ENCODE measurements at places on chromosomes 1 and 21. TPM values are rescaled to one million over a fixed set of nuclear protein-coding genes. Genes with fewer than 3 reads are reported as not detected.

Gene RGS5
- 2.8 TPM for total RNA-seq

Gene ZNF644
- total RNA-seq: 57.7 TPM

Gene RO60
- total RNA-seq: 70.9 TPM

GRCh38 chr21:42913476-42913875, 12.0 kb downstream of the ERVH48-1 start:
- no peaks in the 10 kb centered on the region for H3K27me3 ChIP-seq
- H3K27ac ChIP-seq: no peak overlapping the region
- no peaks in the 10 kb centered on the region for H3K4me1 ChIP-seq

DNA sequence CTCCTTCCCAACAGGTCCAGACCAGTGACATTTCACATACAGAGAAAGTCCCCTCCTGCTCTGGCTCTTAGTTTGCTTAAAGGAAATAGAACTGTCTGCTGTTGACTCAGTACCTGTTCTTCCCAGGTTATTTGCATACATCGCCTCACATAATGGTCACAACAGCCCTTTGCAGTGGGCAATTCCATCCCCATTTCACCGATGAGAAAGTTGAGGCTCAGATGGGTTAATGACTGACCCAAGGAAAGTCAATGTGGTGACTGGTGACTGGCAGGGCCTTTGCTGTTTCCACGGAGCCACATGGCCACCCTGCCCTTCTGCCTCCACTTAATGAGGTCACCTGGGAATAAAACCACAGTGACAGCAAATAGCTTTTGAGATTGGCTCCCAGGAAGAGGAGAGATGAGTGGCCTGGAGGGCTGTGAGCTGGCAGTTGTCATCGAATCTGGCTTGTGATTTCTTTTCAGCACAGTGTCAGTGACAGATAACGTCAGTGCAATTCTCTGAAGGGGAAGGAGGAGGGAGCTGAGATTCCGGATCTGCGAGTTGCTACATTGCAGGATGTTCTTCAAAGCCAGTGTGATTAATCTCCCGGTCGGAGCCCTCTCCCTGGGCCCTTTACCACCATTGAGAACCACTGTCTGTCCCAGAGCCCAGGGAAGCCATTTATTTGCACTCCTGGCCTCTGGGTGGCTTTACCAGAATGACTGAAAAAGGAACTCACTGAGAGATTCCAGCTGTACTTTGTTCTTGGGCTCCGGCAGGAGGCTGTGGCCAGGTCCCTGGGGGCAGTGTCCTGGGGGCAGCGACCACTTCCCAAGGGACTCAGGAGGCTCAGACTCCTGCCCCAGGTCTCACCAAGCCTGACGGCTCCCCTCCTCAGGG, 117.2 kb downstream of the CNIH3 start:
- peaks cover 25% of the 10 kb centered on the region for H3K4me1 ChIP-seq
- H3K36me3 ChIP-seq: no peaks in the 10 kb centered on the region
- H3K4me3 ChIP-seq: no peak overlapping the region
- no peak overlapping the region for H3K27ac ChIP-seq
- no peak for DNase-seq

- H3K27ac ChIP-seq: no peak overlapping the region
- no peak overlapping the region for H3K4me3 ChIP-seq
- H3K36me3 ChIP-seq: no peaks in the 10 kb centered on the region
- peaks cover 3% of the 10 kb centered on the region for H3K4me1 ChIP-seq
- H3K27me3 ChIP-seq: no peaks in the 10 kb centered on the region
Measured at GRCh38 chr1:223083831-223084230, 59.2 kb downstream of the TLR5 start.

DNA sequence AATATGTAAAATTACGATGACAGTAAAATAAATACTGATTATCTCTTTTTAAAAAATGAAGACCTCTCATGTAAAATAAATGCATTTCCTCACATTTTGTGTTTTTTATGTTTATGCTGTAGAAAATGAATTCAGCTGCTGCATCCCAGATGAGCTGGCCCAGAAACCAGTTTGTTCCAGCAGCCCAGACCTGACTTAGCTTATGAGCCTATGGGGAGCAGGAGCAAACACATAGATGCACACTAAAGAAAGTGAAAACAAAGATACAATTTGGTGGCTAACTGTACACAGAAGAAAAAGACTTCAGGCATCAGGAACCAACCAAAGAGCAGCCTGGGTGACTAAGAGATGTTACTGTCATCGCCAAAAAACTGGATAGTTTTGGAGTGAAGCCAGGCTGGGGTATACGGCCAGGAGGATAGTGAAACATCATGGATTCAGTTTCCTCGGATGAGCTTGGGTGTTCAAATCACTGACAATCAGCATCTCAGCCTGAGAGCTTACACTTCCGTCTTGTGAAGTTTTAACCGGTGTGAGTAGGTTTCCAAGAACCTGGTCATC, 113.9 kb upstream of the BACE2 start:
- no peaks in the 10 kb centered on the region for H3K4me1 ChIP-seq
- H3K27ac ChIP-seq: no peak overlapping the region

GRCh38 chr21:42250422-42251403, 31.8 kb downstream of the ABCG1 start:
- no peak for DNase-seq
- H3K27me3 ChIP-seq: peaks cover 11% of the 10 kb centered on the region
- no peak overlapping the region for H3K4me3 ChIP-seq

DNA sequence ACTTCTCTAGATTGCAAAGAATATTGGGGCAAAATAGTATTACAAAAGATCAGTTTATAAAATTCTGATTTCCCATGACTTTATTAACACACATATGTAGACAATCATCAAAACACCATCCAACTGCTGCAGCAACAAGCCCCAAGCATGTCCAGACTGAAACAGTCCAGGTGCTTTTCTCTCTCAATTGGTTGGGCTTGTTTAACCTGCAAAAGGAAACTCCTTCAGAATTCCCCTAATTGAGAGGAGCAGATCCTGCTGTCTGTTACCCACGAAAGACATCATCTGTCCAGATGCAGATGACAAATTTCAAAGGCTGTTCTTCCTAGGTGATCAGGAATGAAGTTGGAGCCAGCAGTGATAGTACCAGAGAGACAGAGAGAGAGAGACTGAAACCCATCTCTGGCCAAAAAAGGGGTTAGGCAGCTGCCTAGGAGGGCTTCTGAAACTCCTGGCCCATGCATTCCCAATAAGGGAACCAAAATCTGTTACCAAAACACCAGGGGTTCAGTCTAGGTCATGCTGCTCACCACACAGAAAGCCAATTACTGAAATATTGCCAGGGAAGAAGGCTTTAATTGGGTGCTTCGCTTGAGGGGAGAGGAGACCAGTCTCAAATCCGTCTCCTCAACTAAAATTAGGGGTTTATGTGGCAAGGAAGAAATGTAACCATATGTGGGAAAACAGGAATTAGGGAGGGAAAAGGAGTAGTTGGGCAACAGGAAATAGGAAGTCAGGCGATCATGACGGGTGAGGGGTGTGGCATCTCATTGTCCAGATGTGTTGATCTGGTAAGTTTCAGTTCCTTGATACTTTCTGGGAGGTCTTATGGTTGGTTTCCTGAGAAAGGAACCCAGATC, 34.7 kb upstream of the RGL1 start:
- no peak for DNase-seq
- no peaks in the 10 kb centered on the region for H3K4me1 ChIP-seq
- no peak overlapping the region for H3K27ac ChIP-seq
- no peaks in the 10 kb centered on the region for H3K27me3 ChIP-seq

DNA sequence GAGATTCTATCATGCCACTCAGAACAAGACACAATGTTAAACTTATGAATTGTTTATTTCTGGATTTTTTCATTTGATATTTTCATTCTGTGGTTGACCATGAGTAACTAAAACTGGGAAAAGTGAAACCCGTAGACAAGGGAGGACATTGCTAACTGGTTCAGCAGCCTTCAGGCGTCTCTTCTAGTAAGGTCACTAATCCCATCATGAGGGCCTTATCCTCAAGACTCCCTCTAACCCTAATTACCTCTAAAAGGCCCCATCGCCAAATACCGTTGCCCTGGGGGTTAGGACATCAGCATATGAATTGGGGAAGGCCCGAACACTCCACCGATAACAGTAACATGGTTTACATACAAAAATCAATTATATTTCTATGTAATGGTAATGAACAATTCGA, 247.6 kb downstream of the TM2D1 start:
- no peak for DNase-seq
- no peaks in the 10 kb centered on the region for H3K36me3 ChIP-seq
- no peak overlapping the region for H3K27ac ChIP-seq
- no peak overlapping the region for H3K4me3 ChIP-seq

GRCh38 chr1:206905295-206906164, 8.3 kb downstream of the IL24 start:
- peaks cover 58% of the 10 kb centered on the region for H3K36me3 ChIP-seq
- H3K27ac ChIP-seq: peak overlapping the region; percentile 62
- DNase-seq: peak; percentile 73
- peak overlapping the region; percentile 57 for H3K4me3 ChIP-seq
- peaks cover 3% of the 10 kb centered on the region for H3K27me3 ChIP-seq
- peaks cover 39% of the 10 kb centered on the region for H3K4me1 ChIP-seq

- no peak for DNase-seq
- H3K27me3 ChIP-seq: no peaks in the 10 kb centered on the region
- no peak overlapping the region for H3K4me3 ChIP-seq
- no peaks in the 10 kb centered on the region for H3K36me3 ChIP-seq
Measured at GRCh38 chr1:247448107-247448791, 9.7 kb downstream of the OR2B11 start.

DNA sequence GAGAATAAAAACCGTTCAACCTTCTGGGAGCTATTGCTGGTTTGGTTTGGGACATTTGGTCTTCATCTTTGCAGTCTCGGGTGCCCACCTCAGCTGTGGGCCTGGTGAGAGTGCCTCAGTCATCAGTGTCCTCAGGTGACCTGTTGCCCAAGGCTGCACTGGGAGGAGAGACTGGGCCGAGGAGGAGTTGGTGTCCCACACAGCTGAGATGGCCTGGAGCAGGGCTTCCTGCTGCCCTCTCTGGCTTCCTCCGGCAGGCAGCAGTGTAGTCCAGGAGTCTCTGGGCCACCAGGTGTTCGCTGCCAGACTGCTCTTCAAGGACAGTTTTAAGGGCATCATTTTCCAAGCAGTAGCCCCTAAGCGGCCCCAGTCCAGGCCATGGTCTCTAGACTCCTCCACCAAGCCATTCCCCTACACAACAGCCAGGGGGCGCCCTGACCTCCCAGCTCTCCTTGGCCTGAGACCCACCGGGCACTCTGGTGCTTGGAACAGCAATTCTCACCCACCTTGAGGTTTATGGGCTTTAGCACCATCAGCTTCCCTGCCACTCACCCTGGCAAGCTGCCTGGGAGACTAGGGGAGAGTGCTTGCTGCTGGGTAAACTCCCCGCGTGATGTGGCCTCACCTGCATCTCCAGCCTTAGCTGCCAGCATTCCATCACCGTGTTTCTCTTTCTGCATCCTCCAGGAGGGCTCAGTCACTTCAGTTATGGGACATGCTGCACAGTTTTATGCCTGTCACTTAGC, 9.1 kb upstream of the SYTL1 start:
- no peak overlapping the region for H3K4me3 ChIP-seq
- peak overlapping the region; percentile 60 for H3K27ac ChIP-seq
- DNase-seq: peak; percentile 85
- H3K4me1 ChIP-seq: peaks cover 28% of the 10 kb centered on the region

- peak; percentile 90 for DNase-seq
- no peak overlapping the region for H3K4me3 ChIP-seq
- peaks cover 4% of the 10 kb centered on the region for H3K27me3 ChIP-seq
- H3K27ac ChIP-seq: no peak overlapping the region
- H3K4me1 ChIP-seq: peaks cover 7% of the 10 kb centered on the region
Measured at GRCh38 chr1:25520446-25521061, 22.9 kb upstream of the LDLRAP1 start.

- H3K27ac ChIP-seq: no peak overlapping the region
- H3K27me3 ChIP-seq: no peaks in the 10 kb centered on the region
- H3K36me3 ChIP-seq: no peaks in the 10 kb centered on the region
- no peak for DNase-seq
- peak overlapping the region; percentile 75 for H3K4me3 ChIP-seq
Measured at GRCh38 chr1:27361044-27361402, 5.7 kb downstream of the MAP3K6 start.

- H3K4me3 ChIP-seq: no peak overlapping the region
- no peaks in the 10 kb centered on the region for H3K27me3 ChIP-seq
- H3K4me1 ChIP-seq: peaks cover 4% of the 10 kb centered on the region
Measured at GRCh38 chr1:230957580-230957989, 21.1 kb downstream of the TTC13 start.

DNA sequence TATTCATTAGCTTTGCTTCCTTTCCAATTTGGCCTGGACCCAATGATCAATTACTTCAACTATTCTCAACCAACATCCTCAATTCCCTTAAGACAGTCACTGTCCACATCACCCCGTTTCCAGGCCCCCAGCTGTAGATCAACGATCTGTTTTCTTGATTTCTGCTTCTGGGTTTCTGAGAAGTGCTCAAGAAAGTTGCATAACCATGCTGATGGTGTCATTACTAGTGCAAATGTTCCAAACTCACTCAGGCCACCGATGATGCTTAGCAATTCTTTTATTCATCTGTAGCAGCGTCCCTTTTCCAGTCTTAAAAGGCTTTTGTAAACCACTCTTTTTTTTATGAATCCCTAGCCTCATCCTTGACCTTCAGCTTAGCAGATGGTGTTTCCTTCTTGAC, 155.8 kb upstream of the PTGFR start:
- H3K27me3 ChIP-seq: peaks cover 2% of the 10 kb centered on the region
- no peaks in the 10 kb centered on the region for H3K36me3 ChIP-seq
- DNase-seq: no peak
- no peak overlapping the region for H3K4me3 ChIP-seq
- no peak overlapping the region for H3K27ac ChIP-seq

DNA sequence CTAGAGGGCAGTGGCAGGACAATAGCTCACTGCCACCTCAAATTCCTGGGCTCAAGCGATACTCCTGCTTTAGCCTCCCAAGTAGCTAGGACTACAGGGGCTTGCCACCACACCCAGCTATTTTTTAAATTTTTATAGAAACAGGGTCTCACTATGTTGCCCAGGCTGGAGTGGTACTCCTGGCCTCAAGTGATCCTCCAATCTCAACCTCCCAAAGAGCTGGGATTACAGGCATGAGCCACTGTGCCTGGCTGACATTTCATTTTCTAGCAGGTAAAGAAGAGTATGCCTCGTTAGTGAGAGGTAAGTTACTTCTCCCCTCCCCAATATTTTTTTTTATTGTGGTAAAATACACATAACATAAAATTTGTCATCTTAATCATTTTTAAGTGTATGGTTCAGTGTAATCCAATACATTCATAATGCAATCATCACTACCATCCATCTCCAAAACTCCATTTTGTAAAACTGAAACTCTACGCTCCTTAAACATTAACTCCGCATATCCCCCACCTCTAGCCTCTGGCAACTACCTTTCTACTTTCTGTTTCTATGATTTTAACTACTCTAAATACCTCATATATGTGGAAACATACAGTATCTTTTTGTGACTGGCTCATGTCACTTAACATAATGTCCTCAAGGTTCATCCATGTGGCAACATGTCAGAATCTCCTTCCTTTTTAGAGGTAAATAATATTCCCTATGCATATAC, 22.4 kb downstream of the ZZZ3 start:
- H3K27me3 ChIP-seq: no peaks in the 10 kb centered on the region
- peaks cover 20% of the 10 kb centered on the region for H3K36me3 ChIP-seq
- peaks cover 13% of the 10 kb centered on the region for H3K4me1 ChIP-seq

GRCh38 chr1:165289556-165289955, 67.0 kb downstream of the LMX1A start:
- H3K27me3 ChIP-seq: peaks cover 12% of the 10 kb centered on the region
- no peaks in the 10 kb centered on the region for H3K36me3 ChIP-seq

- no peak for DNase-seq
- no peak overlapping the region for H3K4me3 ChIP-seq
- peaks cover 10% of the 10 kb centered on the region for H3K27me3 ChIP-seq
- peaks cover 31% of the 10 kb centered on the region for H3K4me1 ChIP-seq
Measured at GRCh38 chr1:235628316-235629005, 21.1 kb downstream of the GNG4 start.

All from activated CD4-positive, alpha-beta T cell treated with anti-CD3 and anti-CD28 coated beads, Interleukin-2, amount 10 ng/mL, durations not matched to agents 24 days and 14 days (primary cell).